Gastrocnemius medialis (tissue), 4 donors: ENCODE measurements at places on chromosomes 6 and 20. TPM values are rescaled to one million over a fixed set of nuclear protein-coding genes. Genes with fewer than 3 reads are reported as not detected.
A peak's percentile ranks its signal among the peaks of the same experiment; 100 is the strongest.

DNA sequence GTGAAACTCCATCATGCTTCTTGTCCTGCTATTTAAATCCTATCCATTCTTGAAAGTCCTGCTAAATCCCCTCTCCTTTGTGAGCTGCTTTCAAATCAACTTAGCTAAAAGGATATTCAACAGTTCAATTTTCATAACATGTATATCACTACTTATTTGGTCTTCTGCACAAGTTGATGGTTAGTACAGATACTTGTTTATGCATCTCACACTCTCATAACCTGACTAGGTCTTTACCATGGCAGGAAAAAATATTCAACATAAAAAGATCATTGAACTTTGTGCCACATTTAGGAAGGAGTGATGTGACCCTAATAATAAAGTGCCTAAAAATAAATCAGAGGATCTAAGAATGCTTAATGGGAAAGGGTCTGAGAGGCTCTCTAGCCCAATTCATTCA is 148.2 kb downstream of the RALGAPA2 start:
- no peaks in the 10 kb centered on the region for H3K27me3 ChIP-seq
- no peaks in the 10 kb centered on the region for H3K36me3 ChIP-seq
- no peak for DNase-seq
- no peak overlapping the region for H3K4me3 ChIP-seq

GRCh38 chr6:27406085-27406484 is 17.5 kb downstream of the ZNF391 start:
- no peak for DNase-seq
- no peaks in the 10 kb centered on the region for H3K36me3 ChIP-seq
- H3K27ac ChIP-seq = no peak overlapping the region
- no peaks in the 10 kb centered on the region for H3K4me1 ChIP-seq
- no peak overlapping the region for H3K4me3 ChIP-seq

DNA sequence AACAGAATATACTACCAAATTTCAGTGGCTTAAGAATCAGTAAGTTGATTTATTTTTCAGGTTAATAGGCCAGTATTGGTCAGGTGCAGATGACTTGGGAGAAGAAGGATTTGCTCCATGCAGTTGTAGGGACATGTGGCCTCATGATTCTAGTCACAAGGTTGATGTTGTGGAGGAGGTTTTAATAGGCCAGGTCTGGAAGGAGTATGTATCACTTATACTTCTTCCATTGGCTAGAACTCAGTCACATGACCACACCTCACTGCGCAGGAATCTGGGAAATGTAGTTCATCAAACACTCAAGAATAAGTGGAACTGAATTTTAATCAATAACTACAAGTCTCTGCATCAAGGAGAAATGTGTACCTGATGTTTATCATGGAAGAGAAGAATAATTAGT is 281.5 kb upstream of the QKI start:
- no peak for DNase-seq
- H3K4me1 ChIP-seq = no peaks in the 10 kb centered on the region

- no peaks in the 10 kb centered on the region for H3K36me3 ChIP-seq
- DNase-seq = no peak
- no peaks in the 10 kb centered on the region for H3K27me3 ChIP-seq
- H3K27ac ChIP-seq = no peak overlapping the region
Measured at GRCh38 chr20:5544712-5545111, 205.5 kb upstream of the SHLD1 start.

GRCh38 chr6:28711788-28712341 is 186.2 kb downstream of the GPX5 start:
- no peak for DNase-seq
- peaks cover 6% of the 10 kb centered on the region for H3K27me3 ChIP-seq
- H3K36me3 ChIP-seq = no peaks in the 10 kb centered on the region
- no peaks in the 10 kb centered on the region for H3K4me1 ChIP-seq

DNA sequence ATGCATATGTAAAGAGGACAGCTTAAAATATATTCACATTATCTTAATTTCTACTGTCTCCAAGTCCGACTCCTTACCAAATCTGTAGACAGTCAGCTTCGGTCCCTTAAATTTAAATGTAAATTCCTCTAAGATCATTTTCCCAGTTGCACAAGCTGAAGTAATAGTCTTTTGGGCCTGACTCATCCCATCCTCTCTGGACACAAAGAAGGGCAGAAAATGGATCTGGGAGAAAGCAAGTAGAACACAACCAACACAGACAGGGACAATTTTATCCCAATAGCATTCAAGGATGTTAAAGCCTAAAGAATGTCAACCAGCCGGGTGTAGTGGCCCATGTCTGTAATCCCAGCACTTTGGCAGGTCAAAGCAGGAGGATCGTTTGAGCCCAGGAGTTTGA is 228.3 kb downstream of the ARHGAP18 start:
- H3K27ac ChIP-seq = no peak overlapping the region
- H3K27me3 ChIP-seq = no peaks in the 10 kb centered on the region
- no peaks in the 10 kb centered on the region for H3K4me1 ChIP-seq
- no peak for DNase-seq

GRCh38 chr20:5590899-5591298 is 159.3 kb upstream of the SHLD1 start:
- H3K36me3 ChIP-seq = no peaks in the 10 kb centered on the region
- no peak for DNase-seq
- no peaks in the 10 kb centered on the region for H3K4me1 ChIP-seq
- H3K27me3 ChIP-seq = no peaks in the 10 kb centered on the region
- H3K27ac ChIP-seq = no peak overlapping the region

DNA sequence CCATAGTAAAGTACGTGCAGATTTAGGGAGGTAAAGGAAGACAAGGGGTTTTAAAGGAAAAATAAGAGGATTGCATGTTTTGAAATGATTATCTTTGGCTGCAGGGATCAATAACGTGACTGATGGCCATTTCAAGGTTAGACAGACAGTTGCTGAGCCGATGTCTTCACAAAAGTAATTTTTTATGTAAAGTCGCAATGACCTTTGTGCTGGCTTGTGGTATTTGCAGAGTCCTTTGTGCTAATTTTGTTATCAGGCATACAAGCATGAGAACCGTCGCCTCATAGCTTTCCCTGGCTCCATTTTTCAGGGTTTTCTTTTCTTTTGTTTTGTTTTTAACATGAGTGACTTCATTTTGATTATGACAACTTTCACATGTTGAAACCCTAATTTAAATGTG is 605.7 kb upstream of the GJE1 start:
- no peaks in the 10 kb centered on the region for H3K36me3 ChIP-seq
- DNase-seq = no peak
- no peaks in the 10 kb centered on the region for H3K4me1 ChIP-seq
- H3K27ac ChIP-seq = no peak overlapping the region

DNA sequence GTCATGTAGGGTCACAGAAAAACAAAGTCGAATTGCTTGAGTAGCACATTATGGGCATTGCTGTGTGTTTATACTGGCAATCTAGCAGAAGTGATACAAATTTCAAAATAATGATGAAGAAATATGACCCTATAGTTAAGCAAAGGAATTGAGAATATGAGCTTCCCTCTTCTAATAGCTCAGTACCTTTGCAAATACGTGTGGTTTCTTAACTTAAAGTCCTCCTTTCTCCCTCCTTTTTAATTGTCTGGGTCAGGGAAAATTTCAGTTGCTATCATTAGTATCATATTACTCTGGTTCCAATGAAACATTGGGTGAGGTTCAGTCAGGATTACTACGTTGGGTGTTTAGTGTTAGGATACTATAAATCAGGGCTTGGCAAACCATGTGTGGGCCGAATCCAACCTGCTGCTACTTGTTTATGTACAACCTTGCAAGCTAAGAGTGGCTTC is 166.8 kb upstream of the CARMIL1 start:
- H3K27ac ChIP-seq = no peak overlapping the region
- peaks cover 2% of the 10 kb centered on the region for H3K36me3 ChIP-seq
- no peaks in the 10 kb centered on the region for H3K27me3 ChIP-seq
- H3K4me1 ChIP-seq = no peaks in the 10 kb centered on the region
- no peak overlapping the region for H3K4me3 ChIP-seq

DNA sequence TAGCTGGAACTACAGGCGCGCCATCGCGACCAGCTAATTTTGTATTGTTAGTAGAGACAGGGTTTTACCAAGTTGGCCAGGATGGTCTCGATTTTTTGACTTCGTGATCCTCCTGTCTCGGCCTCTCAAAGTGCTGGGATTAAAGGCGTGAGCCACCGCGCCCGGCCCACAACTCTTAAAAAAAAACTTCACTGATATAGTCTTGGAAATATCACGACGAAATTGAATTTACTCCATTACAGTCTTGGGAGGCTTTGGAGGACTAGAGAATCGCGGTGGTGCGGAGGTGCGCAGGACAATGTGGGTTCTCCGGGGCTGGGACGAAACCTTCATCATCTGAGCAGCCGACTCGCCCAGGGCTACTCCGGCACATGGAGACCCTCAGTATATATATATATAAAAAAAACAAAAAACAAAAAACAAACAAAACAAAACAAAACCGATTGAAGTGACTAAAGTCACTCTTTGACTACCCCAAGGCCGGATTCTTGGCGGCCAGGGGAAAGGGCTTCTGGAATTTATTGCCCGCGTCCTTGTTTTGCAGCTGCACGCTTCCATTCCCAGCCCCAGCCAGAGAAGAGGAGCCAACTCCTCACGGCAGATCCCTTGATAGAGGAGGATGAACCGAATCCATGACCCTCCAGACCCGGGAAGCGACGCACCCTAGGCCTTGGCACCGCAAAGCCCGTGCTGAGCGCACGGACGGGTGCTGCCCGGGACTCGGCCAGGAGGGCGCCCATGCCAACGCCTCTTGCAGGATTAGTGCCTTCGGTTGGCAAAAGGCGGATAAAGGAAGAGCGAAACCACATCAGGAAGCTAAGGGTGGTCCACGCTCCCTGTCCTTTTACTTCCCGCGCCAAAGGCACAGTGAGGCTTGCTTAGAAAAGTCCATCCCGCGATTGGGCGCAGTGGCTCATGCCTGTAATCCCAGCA is 1.7 kb upstream of the GCM2 start:
- no peaks in the 10 kb centered on the region for H3K36me3 ChIP-seq
- no peak overlapping the region for H3K27ac ChIP-seq
- peak overlapping the region; percentile 3 for H3K4me3 ChIP-seq
- H3K27me3 ChIP-seq = peaks cover 65% of the 10 kb centered on the region
- no peaks in the 10 kb centered on the region for H3K4me1 ChIP-seq

DNA sequence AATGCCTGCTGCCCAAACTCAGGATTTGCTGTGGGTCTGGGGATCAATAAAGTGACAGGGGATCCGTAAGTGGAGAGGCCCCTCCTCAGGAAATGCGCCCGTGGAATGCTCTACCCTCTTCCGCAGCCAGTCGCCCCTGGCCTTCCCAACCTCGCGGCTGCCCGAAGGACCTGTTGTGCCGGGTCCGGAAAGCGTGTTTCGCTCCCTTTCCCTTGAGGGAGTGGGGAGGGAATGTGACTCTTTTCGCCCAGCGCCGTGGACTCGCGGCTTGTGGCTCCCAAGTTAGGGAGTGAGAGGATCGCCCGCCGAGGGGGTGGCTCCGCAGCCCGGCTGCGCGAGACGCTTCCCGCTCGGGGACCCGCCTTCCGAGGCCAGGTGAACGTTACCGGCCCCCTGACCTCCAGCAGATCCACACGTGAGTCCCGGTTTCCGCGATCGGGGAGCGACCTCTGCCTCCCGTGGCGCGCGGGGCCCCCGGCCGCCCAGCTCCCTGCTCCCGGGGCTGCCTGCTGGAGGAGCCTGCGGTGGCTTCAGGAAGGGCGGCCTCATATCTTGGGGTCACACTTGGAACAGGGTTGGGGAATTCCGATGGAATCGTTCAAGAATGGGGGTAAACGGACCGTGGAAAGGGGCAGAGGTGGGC is 666 bp downstream of the TPD52L1 start:
- H3K27ac ChIP-seq = peak overlapping the region; percentile 93
- H3K4me1 ChIP-seq = peaks cover 31% of the 10 kb centered on the region
- H3K27me3 ChIP-seq = no peaks in the 10 kb centered on the region
- H3K4me3 ChIP-seq = peak overlapping the region; percentile 83
- no peaks in the 10 kb centered on the region for H3K36me3 ChIP-seq

GRCh38 chr20:44069203-44070011 is 117.6 kb downstream of the JPH2 start:
- no peaks in the 10 kb centered on the region for H3K4me1 ChIP-seq
- no peaks in the 10 kb centered on the region for H3K36me3 ChIP-seq
- H3K27ac ChIP-seq = no peak overlapping the region
- no peaks in the 10 kb centered on the region for H3K27me3 ChIP-seq
- H3K4me3 ChIP-seq = no peak overlapping the region

DNA sequence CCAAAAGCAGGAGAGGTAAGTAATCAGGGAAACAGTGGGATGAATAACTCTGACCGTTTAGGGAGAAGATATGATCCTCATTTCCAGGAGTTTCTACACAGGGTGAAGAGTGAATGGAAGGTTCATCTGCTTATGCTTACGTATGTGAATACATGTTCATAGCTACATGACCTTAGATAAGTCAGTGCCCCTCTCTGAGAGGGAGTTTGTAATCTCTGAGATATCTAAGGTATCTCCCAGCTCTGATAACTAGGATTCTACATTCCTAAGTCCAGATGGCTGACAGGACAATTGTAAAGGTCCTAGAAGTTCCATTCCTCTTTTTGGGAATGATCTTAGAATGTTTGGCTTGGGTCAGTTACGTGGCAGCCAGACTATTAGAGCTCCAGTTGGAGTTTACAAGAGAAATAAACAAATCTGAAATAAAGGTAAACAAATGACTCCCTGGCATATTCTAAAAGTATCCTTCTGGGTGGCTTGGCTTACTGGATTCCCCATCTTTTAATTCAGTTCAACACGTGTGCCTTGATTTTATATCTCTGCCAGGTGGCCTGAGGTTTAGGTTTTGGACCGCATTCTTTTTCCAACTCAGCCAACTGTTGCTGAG is 15.8 kb downstream of the PROCR start:
- no peaks in the 10 kb centered on the region for H3K36me3 ChIP-seq
- H3K4me1 ChIP-seq = no peaks in the 10 kb centered on the region
- H3K27me3 ChIP-seq = no peaks in the 10 kb centered on the region
- no peak for DNase-seq
- H3K27ac ChIP-seq = no peak overlapping the region
- H3K4me3 ChIP-seq = no peak overlapping the region

- H3K27me3 ChIP-seq = no peaks in the 10 kb centered on the region
- H3K36me3 ChIP-seq = peaks cover 2% of the 10 kb centered on the region
- no peak overlapping the region for H3K4me3 ChIP-seq
Measured at GRCh38 chr6:30656513-30656912, 9.6 kb downstream of the C6orf136 start.

GRCh38 chr6:166394036-166394892 is 11.5 kb upstream of the MPC1 start:
- H3K27ac ChIP-seq = peak overlapping the region; percentile 14
- H3K4me1 ChIP-seq = peaks cover 4% of the 10 kb centered on the region

Gene PRR18
- total RNA-seq = not detected

Gene WFDC12
- not detected for total RNA-seq

Gene ADGRG6
- total RNA-seq = 1.5 TPM

Gene SOBP
- 32.5 TPM for total RNA-seq

Gene KCNS1
- not detected for total RNA-seq

Gene TRIM40
- not detected for total RNA-seq

Gene PBOV1
- not detected for total RNA-seq

Gene VGLL2
- 9.9 TPM for total RNA-seq

Gene GGTLC1
- total RNA-seq = not detected

Gene ADA
- 3.0 TPM for total RNA-seq

Gene PNPLA1
- total RNA-seq = not detected

Gene CAGE1
- total RNA-seq = not detected

Gene POU5F1
- total RNA-seq = not detected

Gene PCSK2
- not detected for total RNA-seq

Gene LRRN4
- total RNA-seq = not detected
